ENCODE measurements at places on chromosomes 7 and 10. TPM values are rescaled to one million over a fixed set of nuclear protein-coding genes. Genes with fewer than 3 reads are reported as not detected.

AKR1C2 gene
- total RNA-seq, result 33.3 TPM

LRGUK gene
- total RNA-seq, result 0.24 TPM

ADCK2 gene
- total RNA-seq, result 16.0 TPM

RADIL gene
- total RNA-seq, result 1.8 TPM

SEMA3D gene
- 0.36 TPM for total RNA-seq

LIPM gene
- not detected for total RNA-seq

SYNPO2L gene
- total RNA-seq, result 22.8 TPM

MTG1 gene
- 24.8 TPM for total RNA-seq

CCDC172 gene
- total RNA-seq, result not detected

SFRP4 gene
- 5.9 TPM for total RNA-seq

TCAF2 gene
- 6.7 TPM for total RNA-seq

CLDN4 gene
- total RNA-seq, result not detected

MMRN2 gene
- 0.94 TPM for total RNA-seq

TPK1 gene
- 4.8 TPM for total RNA-seq

HYAL4 gene
- 0.21 TPM for total RNA-seq

HOXA1 gene
- 5.5 TPM for total RNA-seq

PRR15 gene
- not detected for total RNA-seq

TMEM213 gene
- total RNA-seq, result not detected

HECW1 gene
- not detected for total RNA-seq

MEOX2 gene
- total RNA-seq, result 2.3 TPM

INHBA gene
- total RNA-seq, result 5.8 TPM

FOXI2 gene
- total RNA-seq, result not detected

C10orf90 gene
- total RNA-seq, result 0.72 TPM

PON3 gene
- not detected for total RNA-seq

OR6V1 gene
- total RNA-seq, result not detected

LMBR1 gene
- 32.2 TPM for total RNA-seq

GPR15LG gene
- total RNA-seq, result not detected

LRRC72 gene
- total RNA-seq, result not detected

COG5 gene
- 51.4 TPM for total RNA-seq

ABCC2 gene
- total RNA-seq, result 0.05 TPM

TET1 gene
- 5.2 TPM for total RNA-seq

CEP41 gene
- 12.0 TPM for total RNA-seq

LRCH4 gene
- total RNA-seq, result 63.1 TPM

EMX2 gene
- not detected for total RNA-seq

NKX6-2 gene
- total RNA-seq, result not detected

OR2A5 gene
- not detected for total RNA-seq

SSMEM1 gene
- not detected for total RNA-seq

ATOH7 gene
- total RNA-seq, result 1.0 TPM

ERVW-1 gene
- total RNA-seq, result not detected

PDK4 gene
- 1.4 TPM for total RNA-seq

COL17A1 gene
- 0.03 TPM for total RNA-seq

ZNF503 gene
- 4.6 TPM for total RNA-seq

CTTNBP2 gene
- total RNA-seq, result 3.1 TPM

CYP3A4 gene
- total RNA-seq, result 0.11 TPM

SFTPA1 gene
- not detected for total RNA-seq

TLX1 gene
- not detected for total RNA-seq

CYP26C1 gene
- 0.10 TPM for total RNA-seq

CPA2 gene
- total RNA-seq, result not detected

ACSM6 gene
- total RNA-seq, result not detected

RSPH10B gene
- total RNA-seq, result 0.21 TPM

DNAJB12 gene
- 30.3 TPM for total RNA-seq

TYW1B gene
- 4.4 TPM for total RNA-seq

SLC26A3 gene
- not detected for total RNA-seq
